ENCODE measurements at places on chromosomes 4 and X. TPM values are rescaled to one million over a fixed set of nuclear protein-coding genes. Genes with fewer than 3 reads are reported as not detected.

OTUD6A gene
- polyA plus RNA-seq, result not detected

CPE gene
- polyA plus RNA-seq, result 149 TPM

P2RY4 gene
- polyA plus RNA-seq, result 0.38 TPM

MAGEA11 gene
- not detected for polyA plus RNA-seq

CABS1 gene
- not detected for polyA plus RNA-seq

ASB12 gene
- polyA plus RNA-seq, result 0.88 TPM

BCOR gene
- polyA plus RNA-seq, result 60.7 TPM

Data from left lung (tissue), 14 donors.